Stimulated activated CD4-positive, alpha-beta T cell treated with anti-CD3 and anti-CD28 coated beads, Interleukin-12 subunit alpha, Interleukin-12 subunit beta, amount 100 ng/mL, for 24 hours (primary cell): ENCODE measurements at places on chromosomes 13 and 19.

DNA sequence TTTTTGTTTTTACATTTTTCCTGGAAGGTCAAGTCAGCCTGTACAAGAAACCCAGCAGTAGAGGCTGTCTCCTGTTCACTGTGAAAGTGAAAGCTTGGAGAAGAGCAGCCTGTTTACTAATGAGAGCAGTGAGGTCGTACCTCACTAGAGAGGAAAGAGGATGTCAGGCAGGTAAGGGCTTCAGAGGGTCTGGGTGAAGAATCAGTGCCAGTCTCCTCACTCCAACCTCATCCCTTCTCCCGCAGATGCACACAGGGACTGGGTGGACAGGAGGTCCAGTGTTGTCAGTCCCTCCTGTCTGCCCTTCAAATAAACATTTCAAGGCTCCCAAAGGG lies 462.5 kb downstream of the KLF5 start:
- DNase-seq, result no peak

DNA sequence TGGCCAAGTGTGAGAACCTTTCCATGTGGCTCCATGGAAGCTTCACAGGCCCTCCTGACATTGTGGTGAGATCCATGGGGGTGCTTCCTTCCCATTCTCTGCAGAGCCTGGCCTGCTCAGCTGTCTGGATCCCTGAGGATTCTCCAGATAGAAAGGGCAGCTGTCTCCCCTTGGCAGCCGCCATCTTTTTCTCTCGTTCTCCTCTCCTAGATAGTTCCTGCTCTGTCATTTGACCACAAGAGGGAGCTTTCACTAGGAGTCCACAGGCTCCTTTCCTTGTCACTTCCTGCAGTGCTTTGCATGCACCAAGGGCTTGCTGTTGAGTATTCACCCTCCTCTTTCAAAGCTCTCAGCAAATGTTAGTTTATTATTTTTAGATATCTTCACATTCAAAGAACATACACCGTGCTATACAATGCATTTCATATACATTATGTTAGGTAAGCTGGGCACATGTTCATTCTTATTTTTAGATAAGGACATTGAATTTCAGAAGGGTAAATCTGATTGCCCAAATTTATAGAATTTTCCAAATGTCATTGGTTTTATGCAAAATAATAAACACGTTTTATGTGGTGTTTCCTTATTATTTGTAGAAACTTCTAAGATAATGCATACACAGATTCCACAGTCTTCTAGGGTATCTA lies 133.2 kb downstream of the FRY start:
- no peak for DNase-seq

DNA sequence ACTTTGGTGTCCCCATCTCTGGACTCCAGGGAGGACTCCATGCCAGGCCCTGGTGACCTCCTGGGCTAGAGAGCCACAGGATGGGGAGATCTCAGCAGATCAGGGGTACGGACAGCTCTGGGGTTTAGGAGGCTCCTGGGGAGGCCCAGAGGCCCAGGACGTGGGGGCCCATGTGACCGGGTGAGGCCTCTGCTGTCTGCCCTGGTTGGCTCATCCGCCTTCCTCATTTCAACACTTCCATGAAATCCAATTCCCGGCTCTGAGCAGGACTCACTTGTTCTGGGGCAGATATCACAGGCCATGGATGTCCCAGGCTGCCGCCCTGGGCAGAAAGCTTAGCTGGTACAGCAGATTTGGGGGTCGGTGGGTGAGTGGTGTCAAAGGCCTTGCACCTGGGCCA lies 1.1 kb upstream of the PRAM1 start:
- no peak for DNase-seq

DNA sequence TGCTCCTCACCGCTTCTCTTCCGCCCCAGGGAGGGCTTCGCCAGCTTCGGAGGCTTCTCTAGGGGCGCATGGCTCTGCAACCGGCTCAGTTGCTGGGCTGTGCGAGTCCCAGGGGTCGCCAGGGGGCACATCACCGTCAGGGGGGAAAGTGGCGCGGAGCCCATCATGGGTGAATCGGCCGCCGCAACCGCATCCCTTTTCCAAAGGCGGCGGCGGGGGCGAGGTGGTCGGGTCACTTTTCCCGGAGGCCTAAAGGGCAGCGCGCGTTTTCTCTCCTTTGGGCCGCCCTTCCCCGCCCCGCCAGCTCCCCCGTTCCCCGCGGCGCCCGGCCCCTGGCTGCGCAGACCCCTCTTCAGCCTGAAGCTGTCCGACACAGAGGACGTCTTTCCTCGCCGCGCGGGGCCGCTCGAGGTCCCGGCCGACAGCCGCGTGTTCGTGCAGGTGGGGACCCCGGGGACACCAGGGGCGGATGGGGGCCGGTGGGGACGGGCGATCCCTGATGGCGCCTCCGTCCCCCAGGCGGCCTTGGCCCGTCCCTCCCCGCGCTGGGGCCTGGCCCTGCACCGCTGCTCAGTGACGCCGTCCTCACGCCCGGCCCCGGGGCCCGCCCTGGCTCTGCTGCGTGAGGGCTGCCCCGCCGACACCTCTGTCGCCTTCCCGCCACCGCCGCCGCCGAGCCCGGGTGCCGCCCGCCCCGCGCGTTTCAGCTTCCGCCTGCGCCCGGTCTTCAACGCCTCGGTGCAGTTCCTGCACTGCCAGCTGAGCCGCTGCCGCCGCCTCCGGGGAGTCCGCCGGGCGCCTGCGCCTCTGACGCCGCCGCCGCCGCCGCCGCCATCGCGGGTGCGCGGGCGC lies 1.7 kb downstream of the TGFBR3L start:
- no peak for DNase-seq

GRCh38 chr19:42619271-42619670 lies 24.5 kb upstream of the CEACAM8 start:
- no peak for DNase-seq

GRCh38 chr13:26485288-26485687 lies 72.2 kb upstream of the WASF3 start:
- DNase-seq, result no peak

- DNase-seq, result no peak
Measured at GRCh38 chr13:95833719-95834118, 156.8 kb downstream of the DNAJC3 start.
